HT1080 (cell line): ENCODE measurements at places on chromosomes 3 and 15.

DNA sequence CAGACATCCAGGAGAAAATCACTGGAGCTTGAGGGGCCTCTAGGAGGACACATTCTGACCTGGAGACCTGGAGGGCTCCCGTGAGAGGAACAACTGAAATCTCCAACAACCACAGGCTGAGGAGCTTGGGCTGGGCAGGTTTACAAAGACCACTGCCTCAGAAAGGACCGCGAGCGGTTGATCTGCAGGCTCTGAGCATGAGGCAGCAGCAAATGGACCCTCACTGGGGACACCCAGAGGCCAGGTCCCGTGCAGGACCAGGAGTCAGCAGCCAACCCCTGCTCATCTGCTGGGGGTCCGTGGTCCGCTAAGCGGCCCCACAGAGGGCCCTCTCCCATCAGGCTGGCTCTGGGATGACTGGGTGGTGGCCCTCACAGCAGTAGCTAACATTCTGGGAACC, 10.5 kb upstream of the EPHB3 start:
- no peak for DNase-seq

DNA sequence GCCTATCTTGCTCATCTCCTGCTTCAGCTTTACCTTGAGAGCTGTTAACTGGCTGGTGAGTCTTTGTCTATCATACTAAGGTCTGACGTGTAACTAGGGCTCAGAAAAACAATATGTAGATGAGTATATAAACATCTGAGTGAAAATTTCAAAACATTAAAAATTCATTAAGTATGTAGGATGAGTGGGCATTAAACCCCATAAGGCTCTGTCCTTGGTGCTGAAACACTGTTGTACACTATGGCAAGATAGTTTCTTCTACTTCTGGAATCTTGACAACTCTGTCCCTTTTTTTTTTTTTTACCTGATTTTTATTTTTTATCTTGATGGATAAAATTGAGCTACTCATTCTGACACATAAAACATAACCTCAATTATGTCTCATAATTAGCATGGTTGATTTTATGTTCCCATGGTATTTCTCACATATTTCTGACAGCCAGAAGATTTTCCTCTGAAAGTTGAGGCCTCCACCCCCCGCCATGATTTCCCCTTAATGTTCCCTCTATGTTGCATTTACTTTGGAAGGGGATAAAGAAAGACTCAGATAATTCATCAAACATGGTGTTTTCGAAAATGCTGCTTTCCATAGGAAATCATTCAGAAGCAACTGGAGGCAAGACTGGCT, 54.3 kb downstream of the DGKG start:
- DNase-seq = no peak

GRCh38 chr3:56702490-56703315, 19.6 kb upstream of the TASOR start:
- peak; percentile 56 for DNase-seq

GRCh38 chr3:11641316-11641682, 2.4 kb downstream of the VGLL4 start:
- peak; percentile 25 for DNase-seq

- DNase-seq = no peak
These were observed 1.6 kb downstream of the GRIP2 start for GRCh38 chr3:14538451-14539088.

DNA sequence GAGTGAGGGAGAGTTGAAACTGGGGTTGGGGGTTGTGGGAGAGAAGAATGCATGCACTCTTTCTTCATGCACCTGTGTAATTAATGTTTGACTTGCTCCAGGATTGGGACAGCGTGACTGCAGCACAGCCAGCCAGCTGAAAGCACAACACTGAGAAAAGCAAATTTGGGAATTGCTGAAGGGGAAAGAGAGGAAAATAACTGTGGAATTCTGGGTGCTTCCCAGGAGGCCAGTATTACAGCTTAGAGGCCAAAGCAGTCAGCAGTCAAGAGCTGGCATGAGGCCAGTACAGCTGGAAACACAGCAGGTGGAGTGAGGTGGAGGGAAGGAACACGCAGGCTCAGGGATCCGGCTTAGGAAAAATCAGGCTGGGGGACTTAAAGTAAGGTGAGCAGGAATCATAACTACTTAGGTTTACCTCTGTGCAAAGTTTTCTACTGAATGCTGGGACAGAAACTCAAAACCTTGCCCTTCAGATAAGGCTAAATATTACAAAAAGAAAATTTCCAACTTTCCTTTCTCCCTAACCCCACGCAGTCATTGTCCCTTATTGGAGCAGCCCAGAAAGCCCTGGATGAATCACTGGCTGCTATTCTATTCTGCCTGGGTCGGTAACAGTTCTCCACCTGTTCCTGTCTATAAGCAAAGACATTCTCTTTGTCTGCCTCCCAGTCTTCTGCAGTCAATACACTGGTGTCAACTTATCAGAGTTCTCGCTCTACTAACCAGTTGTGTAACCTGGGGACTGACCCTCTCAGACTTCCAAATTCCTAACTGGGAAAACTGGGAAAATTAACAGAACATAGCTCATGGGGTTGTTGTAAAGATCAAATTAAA, 167.2 kb downstream of the MAGI1 start:
- no peak for DNase-seq

DNA sequence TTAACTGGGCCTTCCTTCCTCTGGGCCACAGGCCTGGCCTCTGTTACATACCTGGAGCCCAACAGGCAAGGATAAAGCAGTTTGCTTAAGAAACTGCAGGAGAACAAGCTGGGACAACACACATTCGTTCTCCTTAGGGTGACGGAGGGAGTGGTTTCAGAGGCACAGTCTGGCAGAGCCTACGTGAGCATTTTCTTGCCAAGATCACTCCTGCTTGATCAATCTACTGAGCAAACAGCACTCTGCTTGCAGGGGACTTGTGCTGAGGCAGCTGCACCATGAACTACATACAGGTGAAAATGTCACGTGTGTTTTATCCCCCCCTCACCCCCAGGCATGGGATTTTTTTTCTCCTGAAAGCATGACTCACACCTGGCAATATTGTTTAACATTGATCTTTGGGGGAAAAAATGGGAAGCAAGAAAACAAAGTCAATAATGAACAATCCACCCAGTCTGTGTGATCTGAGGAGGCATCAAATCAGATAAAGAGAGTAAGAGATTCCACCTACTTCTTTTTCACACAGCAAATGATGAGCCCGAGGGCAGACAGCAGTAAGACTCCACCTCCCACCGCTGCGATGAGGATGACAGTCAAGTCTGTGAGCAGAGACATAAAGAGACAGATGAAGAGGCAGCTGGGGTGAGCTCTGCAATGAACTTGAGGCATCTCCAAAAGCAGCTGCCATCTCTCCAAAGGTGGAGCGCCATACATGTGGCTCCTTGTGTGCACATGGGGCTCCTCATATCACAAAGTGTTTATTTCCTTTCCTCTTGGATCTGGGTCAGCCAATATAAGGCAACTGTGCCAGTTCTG, 57.4 kb downstream of the CDCP1 start:
- DNase-seq = no peak

GRCh38 chr15:25424073-25424472, 14.8 kb downstream of the UBE3A start:
- DNase-seq = no peak

DNA sequence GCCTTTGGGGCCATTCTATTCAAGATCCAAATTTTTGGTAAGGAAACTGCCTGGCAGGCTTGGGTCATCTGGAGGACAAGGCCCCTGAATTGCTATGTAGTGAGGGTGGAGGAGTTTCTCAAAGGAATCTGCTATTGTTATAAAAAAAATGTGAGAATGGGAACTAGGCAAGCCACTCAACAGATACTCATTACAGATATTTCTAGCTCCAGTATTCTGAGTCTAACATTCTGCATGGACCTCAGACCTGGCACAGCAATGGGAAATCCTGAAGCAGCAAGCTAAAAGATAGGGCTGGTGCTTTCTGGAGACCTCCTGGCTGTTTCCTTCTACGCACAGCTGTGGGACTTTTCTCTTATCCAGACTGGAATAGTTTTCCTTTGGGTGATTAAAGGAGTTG, 430.7 kb upstream of the RBMS3 start:
- no peak for DNase-seq

DNA sequence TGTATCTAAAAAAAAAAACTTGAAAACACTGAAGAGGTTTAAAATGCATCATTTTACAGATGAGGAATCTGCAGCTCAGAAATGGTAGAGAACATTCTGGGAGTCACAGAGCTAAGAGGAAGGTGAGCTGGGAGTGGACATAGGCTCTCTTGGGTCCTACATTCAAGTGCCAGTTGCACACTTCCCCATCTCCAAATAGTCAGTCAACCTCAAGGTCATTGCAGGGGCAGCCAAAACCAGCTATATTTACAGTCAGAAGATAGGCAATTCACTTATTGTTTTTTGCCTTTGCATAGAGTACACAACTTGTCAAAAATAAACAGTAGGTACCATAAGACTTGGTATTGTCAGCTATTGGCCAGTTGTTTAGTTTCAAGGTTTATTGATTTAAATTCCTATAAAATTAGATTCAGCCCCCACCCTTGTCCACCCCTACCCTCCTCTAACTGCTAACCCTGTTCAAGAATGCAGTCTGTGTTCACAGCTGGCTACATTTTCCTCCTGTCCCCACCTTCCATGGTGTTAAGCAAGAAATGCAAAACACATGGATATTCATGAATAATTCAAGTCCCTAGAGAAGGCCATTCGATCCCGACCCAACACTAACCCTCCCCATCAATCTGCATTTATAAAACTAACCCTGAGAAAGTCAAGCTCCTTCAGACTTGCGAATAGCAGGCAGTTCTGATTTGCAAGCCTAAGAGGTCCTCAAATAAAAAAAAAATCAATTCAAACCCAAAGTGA, 567.0 kb upstream of the MCTP2 start:
- no peak for DNase-seq

- no peak for DNase-seq
These were observed 103.6 kb downstream of the ALDH1A2 start for GRCh38 chr15:57961919-57962318.

GRCh38 chr3:35919160-35919559, 279.8 kb downstream of the ARPP21 start:
- no peak for DNase-seq

- DNase-seq = no peak
These were observed 22.4 kb downstream of the ACSBG1 start for GRCh38 chr15:78212008-78212407.

DNA sequence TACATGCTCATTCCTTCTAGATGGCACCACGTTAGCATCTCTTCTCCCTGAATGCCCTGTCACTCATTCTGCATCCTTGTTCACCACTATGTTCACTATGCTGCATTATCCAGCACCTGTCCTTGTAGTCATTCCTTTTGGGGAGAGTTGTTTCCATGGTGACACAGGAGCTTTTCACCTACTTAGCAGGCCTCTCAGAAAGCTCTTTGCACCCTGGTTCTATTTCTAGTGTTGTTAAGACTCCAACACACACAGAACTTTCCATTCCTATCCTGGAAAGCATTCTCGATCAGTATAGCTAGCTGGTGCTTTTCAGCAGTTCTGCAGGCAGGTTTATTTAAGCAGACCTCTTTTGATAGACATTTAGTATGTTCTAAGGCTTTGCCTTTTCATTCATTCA, 6.7 kb upstream of the RPL14 start:
- DNase-seq = no peak

GRCh38 chr3:46693892-46694226, 380 bp upstream of the ALS2CL start:
- no peak for DNase-seq

DNA sequence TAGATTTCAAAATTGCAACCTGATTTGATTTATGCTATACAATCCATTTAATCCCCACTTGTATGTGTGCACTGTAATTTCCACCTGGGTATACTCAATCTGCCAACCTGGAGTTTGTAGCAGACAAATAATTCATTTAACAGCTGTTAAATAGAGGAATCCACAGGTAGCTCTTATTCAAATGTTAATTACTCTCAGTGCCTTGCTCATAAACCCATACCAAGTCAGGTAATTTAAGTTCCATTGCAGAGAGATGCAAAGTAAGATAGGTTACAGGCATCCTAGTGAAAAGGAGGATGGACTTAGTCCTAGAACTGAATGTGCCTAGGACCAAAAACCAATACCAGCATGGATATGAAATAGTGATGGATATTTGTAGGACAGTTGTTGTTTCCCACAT, 674.2 kb downstream of the TBL1XR1 start:
- DNase-seq = no peak

DNA sequence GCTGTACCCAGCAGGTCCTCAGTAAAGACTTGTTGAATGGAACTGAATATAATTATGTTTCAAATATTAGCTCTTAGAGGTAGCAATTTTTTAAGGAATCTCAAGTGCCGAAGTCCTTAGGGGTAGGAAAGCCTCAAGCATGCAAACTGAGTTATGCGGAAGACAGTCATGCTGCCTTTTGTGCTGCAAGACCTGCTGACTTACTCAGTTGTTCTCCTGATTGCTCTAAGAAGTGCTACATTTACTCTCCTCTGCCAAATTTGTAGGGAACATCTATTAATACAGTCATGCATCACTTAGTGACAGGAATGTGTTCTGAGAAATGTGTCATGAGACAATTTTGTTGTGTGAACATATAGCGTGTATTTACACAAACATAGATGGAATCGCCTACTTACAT, 325.6 kb upstream of the AZI2 start:
- DNase-seq = no peak

GRCh38 chr3:99536555-99537314, 101.7 kb upstream of the COL8A1 start:
- DNase-seq = no peak

- no peak for DNase-seq
These were observed 30.4 kb downstream of the SQOR start for GRCh38 chr15:45665261-45665660.

- no peak for DNase-seq
These were observed 29.1 kb upstream of the GOLIM4 start for GRCh38 chr3:168124791-168125190.

DNA sequence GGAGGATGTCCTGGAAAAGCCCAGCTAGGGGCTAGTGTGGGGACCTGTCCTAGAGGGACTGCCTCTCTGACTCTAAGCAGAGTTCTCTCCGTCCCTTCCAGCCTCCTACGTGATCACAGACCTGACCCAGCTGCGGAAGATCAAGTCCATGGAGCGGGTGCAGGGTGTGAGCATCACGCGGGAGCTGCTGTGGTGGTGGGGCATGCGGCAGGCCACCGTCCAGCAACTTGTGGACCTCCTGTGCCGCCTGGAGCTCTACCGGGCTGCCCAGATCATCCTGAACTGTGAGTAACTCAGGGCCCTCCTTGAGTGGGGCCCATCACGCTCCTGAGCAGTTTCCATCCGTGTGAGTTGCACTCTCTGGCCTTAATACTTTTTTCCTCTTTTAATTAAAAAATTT, 13.0 kb downstream of the IRAK2 start:
- DNase-seq = no peak

GRCh38 chr3:150033721-150034120, 63.0 kb upstream of the PFN2 start:
- DNase-seq = no peak

GRCh38 chr15:60720086-60720485, 241.1 kb upstream of the ICE2 start:
- no peak for DNase-seq

DNA sequence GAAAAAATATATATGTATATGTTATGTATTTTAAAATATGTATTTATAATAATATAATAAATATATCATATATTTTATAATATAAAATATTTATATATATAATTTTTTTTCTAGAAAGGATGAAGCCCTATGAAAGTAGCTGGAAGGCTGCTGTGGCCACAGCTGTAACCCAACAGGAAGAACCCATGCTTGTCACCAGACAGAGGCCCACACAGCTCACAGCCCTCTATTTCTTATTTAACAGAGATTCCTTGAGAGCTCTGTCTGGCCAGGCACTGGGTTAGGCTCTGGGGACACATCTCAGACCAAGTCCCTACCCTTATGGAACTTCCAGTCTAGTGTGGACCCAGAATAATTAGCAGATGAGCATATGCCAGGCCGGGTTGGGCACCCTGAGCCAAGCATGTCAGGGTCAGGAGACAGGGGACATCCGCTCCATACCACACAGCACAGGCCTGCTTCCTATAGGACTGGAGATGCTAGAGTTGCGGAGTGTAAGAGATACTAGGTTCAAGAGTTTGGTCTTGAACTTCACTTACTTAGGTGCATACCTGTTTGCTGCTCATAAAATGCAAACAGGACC, 20.5 kb downstream of the MGLL start:
- DNase-seq = no peak
